ENCODE measurements at places on chromosomes 12 and 14.

DNA sequence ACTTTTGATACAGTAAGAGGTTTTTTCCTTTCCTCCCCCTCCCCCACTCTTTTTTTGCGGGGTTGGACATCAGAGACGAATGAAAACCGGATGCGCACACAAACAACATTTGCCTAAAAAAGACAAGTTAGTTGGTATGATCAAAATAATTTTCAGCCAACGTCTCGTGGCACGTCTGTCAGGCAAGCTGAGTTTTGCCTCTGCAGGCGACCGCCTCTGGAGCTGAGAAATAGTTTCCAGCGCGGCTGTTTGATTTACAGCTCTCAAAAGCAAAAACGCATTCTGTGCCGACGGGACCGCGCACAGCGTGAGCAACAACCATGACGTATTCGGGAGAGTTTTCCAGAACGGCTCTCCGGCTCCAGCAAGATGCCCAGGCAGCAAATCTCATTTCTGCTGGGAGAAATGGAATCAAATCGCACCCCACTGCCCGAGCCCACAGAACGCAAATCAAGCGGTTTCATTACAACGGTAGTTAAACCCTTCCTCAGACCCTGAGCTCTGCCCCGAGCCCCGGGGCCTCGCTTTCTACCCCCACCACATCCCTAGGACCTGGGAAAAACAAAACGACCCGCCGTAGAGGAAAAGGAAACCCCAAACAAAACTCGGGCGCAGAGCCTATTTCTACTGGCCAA is 14.2 kb upstream of the CALM1 start:
- DNase-seq: no peak

DNA sequence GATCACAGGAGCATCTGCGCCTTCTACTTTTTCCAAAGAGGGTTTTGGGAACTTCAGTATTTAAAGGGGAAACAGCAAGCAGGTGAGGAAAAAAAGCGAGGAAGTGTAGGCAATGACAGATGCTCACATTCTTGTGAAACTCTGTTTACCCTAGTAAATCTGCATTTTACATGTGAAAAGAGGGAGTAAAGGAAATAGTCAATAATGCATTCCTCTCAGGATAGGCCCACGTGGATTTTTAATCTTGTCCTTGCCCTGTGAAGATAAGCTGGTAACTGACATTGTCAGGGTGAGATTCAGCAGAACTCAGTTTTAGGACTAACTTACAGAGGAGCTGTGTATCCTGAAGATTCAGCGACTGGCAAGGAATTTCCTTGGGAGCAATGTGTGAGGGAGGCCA is 1119.2 kb upstream of the TMEM132C start:
- no peak for DNase-seq

DNA sequence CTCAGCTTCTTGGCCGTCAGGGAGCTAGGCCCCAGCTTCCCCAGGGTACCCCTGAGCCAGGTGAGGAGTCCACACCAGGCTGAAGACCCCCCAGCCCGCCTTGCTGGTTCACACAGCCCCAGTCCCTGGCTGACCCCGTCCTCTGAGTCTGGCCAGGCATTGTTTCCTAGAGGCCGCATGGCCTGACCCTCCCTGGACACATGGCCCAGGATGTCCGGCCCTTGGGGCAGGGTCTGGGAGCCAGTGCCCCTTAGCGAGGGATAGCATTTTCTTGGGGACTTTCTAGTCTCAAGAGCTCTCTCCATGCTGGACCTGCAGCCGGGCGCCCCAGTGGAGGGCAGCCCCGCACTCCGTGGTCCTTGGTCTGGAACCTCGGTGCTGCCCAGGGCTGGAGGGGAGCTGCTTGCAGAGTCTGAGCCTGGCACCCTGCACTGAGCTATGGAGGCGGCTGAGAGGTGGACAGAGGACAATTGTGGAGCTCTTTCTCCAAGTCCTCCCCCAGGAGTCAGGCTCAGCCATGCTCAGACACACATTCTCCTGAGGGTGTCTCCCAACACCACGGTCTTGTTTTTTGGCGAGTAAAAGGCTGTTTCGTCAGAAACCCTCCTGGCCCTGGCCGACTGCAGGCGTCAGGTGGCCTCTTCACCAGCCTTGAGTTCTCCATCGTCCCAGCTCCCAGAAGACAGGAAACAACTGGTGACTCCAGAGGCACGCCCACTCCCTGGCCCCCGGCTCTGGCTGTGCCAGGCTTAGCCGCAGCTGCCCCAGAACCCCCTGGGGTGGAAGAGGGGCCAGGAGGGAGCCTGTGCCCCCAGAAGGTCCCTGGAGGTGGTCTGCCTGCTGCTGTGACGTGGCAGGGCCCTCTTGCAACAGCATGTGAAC is 17.6 kb upstream of the CRIP2 start:
- DNase-seq: no peak

GRCh38 chr12:108724054-108724889 is 7.0 kb downstream of the CORO1C start:
- DNase-seq: no peak

DNA sequence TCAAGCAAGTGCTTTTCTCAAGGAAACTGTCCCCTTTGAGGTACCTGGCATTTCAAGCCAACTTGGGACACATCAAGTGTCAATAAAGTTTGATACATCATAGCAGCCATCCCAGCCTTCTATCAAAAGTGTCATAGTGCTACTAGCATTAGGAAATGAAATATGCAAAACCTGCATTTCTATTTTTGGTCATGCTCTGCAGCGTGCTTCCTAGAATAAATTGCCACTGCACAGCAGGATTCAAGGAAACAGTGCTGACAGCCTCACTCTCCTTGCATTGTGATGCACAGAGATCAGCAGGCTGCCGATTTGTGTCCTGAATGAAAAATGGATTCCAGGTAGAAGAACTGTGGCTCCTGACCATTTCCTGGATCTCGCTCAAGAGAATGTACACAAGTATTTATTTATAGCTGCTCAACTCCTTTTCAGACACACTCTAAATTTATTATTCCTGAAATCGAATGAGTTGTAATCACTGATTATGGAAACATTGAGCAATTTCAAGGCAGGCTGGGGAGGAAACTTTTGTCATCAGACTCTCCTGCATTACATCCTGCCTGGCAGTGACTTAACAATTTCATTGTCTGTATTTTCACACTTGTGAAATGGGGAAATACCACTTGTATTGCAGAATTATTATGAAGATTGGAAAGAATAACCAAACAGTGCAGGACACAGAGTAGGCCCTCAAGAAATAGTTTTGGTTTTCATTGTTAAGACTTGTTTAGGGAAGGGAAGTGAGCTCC is 120.9 kb downstream of the SLC38A6 start:
- no peak for DNase-seq

DNA sequence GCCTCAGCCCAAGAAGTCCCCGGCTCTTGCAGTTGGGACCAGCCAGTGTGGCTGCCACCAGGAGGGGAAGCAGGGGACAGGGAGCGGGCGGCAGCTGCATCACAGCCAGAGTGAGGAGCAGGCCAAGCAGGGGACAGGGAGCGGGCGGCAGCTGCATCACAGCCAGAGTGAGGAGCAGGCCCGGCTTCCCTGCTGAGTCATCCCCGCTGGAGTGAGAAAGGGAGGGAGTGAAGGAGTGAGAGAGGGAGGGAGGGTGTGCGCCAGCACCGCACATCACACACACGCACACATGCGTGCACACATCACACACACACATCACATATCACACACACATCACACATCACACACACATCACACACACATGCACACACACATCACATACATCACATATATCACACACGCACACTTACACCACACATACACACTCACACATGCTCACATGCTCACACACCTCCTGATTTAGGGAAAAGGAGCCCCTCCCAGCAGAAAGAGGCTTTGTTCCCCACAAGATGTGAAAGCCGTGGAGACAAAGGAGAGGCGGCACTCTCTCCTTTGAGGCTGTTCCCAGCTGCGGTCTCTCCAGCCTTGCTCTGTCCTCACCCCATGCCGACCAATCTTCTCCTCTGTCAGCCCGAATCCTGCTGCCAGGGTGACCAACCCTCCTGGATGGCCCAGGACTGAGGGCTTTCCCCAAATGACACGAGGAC is 16.7 kb upstream of the ZDHHC22 start:
- no peak for DNase-seq

- DNase-seq: no peak
Measured at GRCh38 chr12:12510551-12510950, 52.1 kb downstream of the DUSP16 start.

- no peak for DNase-seq
Measured at GRCh38 chr14:105465209-105466031, 9.2 kb upstream of the CRIP2 start.

- no peak for DNase-seq
Measured at GRCh38 chr12:109439181-109439580, 37.9 kb downstream of the KCTD10 start.

DNA sequence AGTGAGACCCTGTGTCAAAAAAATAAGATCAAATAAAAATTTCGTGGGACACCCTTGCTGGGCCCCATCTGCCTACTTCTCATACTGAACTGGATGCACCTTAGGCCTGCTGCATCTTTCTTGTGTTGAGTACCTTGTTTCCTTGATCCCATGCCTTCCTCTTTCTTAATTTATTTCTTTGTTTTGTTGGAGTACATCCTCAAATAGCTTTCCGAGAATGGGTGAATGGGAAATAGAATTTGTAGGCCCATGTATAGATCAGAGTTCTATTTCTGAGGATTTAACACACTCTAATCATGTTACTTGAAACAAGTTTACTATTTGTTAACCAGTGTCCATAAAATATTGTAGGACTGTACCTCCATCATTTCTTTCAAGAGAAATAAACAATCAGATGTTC is 23.6 kb downstream of the KCNMB4 start:
- DNase-seq: no peak

- no peak for DNase-seq
Measured at GRCh38 chr12:65858831-65859230, 34.5 kb downstream of the HMGA2 start.

- no peak for DNase-seq
Measured at GRCh38 chr12:1937481-1938224, 19.2 kb upstream of the CACNA2D4 start.

- DNase-seq: no peak
Measured at GRCh38 chr12:25284024-25284423, 33.3 kb upstream of the KRAS start.

DNA sequence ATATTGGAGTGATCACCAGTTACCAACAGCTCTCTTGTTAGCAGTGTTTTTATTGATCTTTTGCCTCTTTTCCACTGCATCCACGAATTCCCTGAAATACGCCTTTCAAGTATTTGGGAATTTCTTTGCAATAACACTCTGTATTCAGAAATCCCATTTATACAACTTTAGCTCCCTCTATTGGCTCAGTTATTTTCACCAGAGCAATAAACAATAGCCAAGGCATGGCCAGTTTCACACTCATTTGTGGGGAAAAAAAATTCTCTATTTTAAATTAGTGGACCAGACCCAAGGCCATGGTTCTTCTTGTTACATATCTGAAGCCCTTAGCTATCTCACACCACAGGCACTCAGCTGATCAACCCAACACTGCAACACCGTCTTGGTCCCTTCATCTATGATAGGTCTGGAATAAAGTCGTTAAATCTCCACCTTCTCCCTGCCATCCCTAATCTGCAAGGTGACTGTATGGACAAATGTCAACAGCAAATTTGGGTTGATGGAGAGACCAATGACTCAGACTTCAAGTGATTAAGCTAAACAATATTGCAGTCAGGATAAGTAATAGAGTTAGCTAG is 92.4 kb upstream of the TMEM260 start:
- no peak for DNase-seq

GRCh38 chr14:75876530-75876929 is 105.3 kb downstream of the TGFB3 start:
- DNase-seq: no peak

- DNase-seq: no peak
Measured at GRCh38 chr14:74604157-74604556, 7.9 kb downstream of the LTBP2 start.

GRCh38 chr12:26118308-26118707 is 6.5 kb downstream of the BHLHE41 start:
- no peak for DNase-seq

DNA sequence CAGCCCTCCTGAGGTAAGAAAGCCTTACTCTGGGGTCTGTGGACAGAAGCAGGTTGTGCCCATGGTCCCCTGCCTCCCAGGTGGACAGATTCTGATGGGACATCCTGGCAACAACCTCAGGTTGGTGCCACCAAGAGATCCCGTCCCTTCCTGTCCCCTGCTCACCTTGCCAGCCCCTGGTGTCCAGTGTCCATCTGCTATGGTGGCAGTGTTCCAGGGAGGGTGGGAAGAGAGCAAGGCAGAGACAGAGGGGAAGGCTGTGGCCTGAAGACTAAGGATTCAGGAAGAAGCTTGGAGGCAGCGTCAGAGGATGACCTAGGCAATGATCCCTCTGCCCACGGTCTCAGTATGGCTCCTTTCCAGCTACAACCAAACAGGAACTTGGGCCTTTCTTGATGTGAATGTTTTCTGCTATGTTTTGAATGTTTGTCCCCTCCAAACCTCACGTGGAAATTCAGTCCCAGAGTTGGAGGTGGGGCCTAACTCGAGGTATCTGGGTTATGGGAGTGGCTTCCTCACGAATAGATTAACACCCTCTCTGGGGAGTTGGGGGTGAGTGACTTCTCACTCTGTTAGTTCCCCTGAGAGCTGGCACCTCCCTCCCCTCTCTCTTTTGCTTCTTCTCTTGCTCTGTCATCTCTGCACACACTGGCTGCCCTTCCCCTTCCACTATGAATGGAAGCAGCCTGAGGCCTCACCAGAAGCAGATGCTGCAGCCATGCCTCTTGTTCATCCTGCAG is 26.9 kb downstream of the IQSEC3 start:
- DNase-seq: no peak

All from right kidney (tissue), 9 donors.